CD4-positive, alpha-beta T cell treated with Interleukin-2 at 100 ng/mL for 4 hours (primary cell): ENCODE measurements at places on chromosomes 4 and X.

DNA sequence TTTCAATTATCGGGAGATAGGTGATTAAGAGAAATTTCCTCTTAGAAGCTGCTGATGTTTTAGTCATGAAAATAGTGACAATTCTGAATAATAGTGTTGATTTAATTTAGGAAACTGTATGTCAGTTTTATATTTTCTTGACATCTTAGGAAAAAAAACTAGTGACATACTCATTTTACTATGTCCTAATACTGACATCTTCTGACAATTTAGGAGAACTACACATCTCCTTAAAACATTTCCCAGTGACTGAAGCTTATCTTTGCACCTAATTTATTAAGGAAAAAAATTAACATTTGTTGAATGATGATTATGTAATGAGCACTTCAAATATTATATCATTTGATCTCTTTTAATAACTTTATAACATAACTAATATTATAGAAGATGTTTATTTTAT lies 42.0 kb upstream of the RBMXL3 start:
- no peak for DNase-seq

DNA sequence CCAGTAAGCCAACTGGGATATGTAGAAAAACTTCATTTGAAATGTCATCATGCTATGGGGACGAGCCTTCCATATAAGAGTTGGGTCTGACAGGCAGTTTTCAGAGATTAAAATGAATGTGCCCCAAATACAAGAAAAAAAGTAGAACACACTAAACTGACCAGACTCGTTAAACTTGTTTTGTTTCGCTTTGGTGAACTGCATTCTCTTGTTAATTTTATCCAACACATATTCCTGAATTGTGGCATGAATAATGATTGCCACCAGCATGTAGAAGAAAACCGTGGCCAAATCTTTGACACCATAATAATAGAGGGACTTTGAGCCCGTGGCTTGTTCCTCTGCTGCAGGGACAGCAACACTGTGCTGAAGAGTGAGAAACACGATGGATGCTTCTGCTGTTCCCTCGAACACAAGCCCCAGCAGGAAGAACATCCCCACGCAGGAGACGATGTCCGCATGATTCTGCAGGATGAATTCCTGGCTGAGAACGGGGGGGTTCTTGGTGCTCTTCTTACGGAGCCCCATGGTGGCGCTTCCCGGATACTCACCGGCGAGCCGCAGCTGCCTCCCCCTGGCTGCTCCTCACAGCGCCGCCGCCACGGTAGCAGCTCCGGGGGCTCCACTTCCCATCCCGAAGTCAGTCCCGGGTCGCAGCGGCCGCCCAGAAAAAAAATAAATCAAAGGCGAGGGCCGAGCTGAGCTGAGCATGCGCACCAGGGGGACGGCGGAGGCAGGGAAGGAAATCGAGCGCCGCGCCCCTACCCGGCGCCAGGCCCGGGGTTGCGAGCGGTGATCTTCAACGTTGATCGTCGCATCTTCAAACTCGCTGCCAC lies at the start of gene TRAM1L1:
Gene TRAM1L1, minus strand, starts transcription at position 711 of the 836 bp plus-strand sequence. Its CDS starts 183 bp downstream, at position 528.
- DNase-seq: no peak

DNA sequence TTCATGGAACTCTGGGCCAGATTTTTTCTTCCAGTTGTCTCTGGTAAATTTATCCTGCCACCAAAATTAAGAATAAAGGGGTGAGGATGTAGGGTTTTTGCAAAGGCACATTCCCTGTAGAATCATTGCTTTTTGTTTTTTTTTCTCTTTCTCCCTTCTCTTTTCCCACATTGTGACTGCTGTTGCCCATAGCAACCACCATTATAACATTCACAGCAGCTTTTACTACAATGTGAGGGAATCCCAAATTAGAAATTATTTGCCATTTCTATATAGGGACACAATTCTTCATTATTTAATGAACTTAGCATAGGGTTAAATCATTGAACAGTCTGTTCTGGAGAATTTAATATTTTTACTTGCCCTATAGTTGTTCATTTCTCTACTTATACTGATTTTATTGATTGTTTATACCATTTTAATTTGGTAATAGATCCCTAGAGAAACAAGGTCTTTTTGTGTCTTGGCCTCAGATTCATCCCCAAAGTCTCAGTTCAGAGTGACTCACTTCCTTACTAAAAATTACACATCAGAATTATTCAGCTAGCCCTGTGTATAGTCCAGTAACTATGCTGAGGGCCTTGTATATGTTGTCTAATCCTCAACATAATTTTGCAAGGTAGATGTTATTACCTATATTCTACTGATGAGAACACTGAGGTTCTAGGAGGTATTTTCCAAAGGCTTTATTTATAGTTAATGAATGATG lies 80.8 kb upstream of the ANK2 start:
- DNase-seq: no peak

DNA sequence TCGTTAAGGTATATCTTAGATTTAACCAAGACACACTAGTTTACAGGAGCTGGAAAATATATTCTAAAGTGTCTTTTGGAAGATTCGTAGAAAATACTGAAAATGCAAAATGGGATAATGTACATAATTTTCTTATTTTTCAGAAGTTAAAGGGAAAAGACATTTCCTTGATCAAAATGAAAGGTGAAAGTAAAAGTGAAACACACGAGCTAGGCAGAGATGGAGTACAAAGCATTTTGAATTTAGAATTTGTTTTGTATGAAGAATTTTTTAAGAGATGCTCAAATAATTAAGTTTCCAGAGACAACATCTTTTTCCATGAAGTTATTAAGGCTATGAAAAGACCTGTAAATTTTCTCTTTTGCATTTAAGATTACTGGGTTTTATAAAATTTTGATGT lies 2192.6 kb upstream of the AGA start:
- DNase-seq: no peak
